ENCODE measurements at places on chromosomes 5 and 9.

DNA sequence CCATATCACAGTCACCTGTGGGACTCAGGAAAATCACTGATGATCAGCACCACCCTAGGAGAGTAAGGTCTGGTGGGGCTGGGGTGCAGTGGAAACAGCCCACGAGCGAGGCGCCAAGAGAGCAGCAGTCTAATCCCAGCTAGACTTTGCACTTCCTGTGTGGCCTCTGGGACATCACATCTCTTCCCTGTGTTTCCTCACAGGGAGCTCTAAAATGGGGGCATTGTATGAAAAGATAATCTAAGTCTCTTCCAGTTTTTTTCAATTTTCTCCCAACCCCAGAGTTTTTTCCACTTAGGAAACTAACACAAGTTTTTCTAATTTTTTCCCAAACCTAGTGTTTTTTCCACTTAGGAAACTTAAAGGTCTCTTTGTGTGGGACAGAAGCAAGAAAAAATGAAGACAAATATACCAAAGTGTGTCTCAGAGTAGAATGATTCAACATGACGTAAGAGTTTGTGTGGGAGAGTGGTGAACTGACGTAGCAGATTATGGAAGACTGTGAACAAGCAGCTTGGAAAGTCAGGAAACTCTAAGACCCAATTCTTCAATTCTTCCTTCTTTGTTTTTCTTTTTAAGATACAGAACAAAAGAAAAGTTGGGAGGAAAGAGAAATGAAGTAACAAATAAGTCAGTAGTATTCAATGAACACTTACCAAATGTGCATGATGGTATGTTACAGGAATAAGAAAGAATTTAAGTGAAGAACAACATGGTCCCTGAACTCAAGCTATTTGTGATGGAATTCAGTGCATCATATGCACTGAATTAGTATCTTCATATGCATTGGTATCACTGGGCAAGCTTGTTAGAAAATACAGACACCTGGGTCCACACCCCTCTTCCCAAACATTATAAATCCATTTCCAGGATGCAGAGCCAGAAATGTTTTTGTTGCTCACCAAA, 51.3 kb downstream of the LHFPL2 start:
- DNase-seq, result no peak

DNA sequence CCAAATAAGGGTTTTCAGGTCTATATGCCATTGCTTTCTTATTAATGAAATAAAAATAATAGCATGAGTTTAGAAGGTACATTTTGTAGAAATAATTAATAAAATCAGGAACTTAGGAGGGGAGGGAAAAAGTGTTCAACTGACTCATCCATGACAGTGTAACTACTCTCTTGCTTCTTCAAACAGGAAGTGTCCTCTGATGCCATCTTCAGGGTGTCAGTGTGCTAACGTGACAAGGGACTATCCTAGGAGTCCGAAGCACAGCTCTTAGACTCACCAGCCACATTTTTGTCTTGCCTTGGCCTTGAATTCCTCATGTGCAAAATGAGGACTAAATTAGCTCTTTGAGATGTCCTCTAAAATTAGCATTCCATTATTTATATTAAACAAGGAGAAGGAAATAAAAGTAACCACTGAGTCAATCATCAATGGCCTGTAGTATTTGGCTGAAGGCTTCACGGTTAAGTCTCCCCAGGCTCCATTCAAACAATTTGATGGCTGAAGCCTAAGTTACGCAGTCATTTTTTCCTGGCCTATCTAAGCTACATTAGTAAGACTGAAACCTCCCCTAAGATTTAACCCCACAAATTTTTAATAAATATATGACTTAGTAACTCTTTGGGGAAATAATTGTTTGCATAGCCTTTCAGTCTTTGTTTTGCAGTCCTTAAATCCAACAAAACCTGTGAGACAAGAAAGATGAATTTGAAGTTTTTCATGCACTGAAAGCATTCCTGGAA, 151.1 kb downstream of the ARL15 start:
- no peak for DNase-seq

DNA sequence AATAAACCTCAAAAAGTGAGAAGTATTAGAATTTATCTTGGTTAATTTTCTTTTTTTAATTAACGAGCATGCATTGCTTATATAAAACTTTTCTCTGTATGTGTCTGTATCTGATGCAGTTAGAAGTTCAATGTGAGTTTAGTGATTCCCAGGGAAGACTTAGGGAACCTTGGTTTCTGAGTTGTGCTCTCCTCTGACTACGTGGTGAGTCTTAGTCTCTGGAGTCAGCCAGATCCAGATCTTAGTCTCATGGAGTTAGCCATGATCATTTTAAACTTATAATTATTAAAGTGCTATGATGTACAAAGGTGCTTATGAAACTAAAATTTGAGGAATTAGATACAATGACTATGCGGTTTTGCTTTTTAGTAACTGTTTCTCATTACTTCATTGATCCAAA, 285.3 kb upstream of the DMRT1 start:
- DNase-seq, result no peak

- no peak for DNase-seq
Measured at GRCh38 chr5:142888469-142889085, 118.4 kb downstream of the ARHGAP26 start.

- no peak for DNase-seq
Measured at GRCh38 chr5:81482595-81482994, 88.7 kb upstream of the ACOT12 start.
